ENCODE measurements at places on chromosomes 6 and 20.

DNA sequence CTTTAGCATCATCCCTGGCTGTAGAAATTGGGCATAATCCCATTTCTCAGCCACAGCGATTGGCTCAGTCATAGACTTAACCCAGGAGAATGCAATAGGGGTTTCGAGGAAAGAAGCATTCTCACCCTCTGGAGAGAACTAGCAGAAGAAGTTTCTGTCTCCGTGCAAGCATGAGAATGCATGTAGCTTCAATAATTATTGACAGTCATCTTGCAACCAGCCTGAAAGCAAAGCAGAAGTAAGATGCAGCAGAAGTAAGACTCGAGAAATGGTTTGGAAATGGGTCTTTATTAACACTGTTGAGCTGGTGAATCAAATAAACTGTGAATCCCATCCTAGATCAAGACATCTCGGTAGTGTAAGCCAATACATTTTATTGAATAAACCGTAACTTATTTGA lies 828.8 kb upstream of the GJE1 start:
- no peak for DNase-seq

- DNase-seq, result peak; percentile 82
These were observed 14.8 kb downstream of the APMAP start for GRCh38 chr20:24977797-24978196.

DNA sequence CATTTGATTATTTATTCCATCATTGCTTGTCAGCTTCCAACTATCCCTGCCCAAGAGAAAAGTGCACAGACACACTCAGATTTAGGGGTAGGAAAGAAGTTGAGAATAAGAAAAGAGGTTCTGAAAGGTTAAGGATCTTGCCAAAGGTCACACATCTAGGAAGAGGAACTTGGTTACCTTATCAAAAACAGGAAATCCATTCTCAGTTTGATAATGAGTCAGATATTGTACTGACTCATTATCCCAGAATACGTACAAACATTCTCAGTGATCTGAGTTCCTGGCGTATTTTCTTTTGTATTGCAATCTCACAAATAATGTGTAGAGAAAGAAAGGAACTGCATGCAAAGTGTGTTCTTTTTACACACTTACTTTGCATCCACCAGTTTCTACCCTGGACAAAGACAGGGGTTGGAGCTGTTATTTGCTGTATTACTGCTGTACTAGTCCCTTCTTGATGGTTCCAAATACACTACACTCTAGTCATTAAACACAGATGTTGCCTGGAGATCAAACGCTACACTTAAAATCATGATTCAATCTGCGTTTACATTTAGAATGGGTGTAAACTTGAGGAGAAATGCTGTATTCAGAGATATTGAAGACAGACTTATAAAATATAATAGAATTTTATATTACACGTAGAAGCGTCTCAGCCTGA lies 545.7 kb downstream of the PRKN start:
- no peak for DNase-seq

GRCh38 chr20:34246126-34246626 lies 5.0 kb downstream of the ASIP start:
- no peak for DNase-seq

- no peak for DNase-seq
These were observed 14.3 kb upstream of the FOXP4 start for GRCh38 chr6:41531591-41532582.

DNA sequence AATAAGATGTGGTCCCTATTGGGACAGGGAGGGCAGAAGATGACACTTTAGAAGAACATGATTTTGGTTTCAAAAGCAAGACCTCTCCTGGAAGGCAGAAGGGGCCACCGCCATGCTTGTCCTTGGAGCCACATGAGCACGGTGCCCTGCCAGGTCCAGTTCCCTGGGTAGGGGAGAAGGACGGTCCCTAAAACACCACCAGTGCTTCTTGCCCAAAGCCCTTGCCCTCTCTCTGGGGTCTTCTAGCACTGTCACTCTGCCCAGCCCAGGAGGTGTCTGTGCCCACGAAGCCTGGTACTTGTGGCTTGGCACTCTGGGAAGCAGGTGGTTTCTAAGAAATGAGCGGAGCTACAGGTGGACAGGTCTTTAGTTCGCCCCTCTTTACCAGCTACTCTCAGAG lies 46.0 kb downstream of the PLCG1 start:
- no peak for DNase-seq
